ENCODE measurements at places on chromosomes 3 and 15.

- DNase-seq, result no peak
Observed at GRCh38 chr3:45566951-45567411, 27.6 kb upstream of the LIMD1 start.

DNA sequence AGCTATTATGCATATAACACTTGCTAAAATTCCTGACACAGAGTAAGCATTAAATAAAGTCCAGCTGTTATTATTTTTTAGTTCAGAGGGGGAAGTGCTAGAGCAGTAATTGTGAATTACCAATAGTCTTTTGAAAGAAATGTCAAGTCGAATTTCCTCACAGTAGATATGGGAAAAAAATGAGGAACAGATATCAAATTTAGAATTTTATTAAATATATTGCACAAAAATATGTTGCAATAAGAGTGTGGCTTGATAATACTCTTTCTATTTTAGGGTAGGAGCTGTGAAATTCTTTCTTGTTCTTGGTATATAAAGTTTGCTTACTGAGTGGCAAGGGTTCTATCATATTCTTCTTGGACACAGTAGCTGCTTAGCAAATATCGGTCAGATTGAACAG lies 181.3 kb downstream of the NFKBIZ start:
- no peak for DNase-seq

GRCh38 chr3:71693641-71694040 lies 31.6 kb downstream of the EIF4E3 start:
- DNase-seq, result no peak

DNA sequence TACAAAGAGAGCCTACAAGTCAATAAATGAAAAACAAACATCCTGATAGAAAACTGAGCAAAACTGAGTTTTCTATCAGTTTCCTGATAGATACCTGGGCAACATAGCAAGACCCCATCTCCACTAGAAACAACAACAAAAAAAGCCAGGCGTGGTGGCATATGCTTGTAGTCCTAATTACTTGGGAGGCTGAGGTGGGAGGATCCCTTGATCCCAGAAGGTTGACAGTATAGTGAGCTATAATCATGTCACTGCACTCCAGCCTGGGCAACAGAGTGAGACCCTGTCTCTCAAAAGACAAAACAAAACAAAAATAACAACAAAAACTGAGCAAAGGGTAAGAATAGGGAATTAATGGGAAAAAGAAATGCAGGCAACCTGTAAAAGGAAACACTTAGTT lies 23.9 kb upstream of the UBE2E1 start:
- DNase-seq, result no peak

- no peak for DNase-seq
Observed at GRCh38 chr3:69999140-70000027, at the start of gene SAMMSON. Gene SAMMSON (plus strand): TSS chr3:69999733.

DNA sequence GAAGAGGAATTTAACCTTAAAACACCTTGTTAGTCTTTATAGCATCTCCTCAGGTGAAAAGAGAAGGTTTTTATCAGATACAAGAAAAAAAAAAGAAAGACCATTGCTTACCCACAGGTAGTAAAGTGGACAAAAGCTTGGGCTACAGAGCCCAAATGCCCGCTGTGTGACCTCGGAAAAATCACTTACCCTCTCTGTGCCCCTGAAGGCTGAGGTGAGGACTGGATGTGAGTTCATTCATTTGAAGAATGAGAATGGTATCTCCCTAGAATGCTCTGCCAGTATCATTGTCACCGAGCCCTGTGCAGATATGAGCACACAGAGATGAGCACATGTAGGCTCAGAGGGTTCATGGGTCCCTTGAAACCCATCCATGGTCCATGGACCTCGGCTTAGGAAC lies 17.6 kb upstream of the FAM240A start:
- no peak for DNase-seq

DNA sequence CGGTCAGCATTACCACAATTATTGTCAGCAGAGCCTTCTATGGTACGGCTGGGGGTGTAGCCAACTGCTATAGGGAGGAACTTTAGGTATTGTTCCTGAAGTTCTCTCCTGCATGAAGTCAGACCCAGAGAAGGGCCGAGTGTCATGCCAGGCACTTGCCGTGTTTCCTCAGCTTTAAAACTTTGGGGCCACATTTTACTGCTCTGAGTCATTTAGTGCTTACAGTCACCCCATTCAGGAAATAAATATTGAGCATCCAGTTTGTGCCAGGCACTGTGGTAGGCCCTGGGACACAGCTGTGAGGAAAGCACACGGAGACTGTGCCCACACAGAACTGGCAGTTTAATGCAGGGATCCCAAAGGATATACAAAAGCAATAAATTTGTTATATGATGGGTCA lies 54.5 kb upstream of the APEH start:
- no peak for DNase-seq

GRCh38 chr3:11495948-11496557 lies 147.7 kb downstream of the VGLL4 start:
- DNase-seq, result no peak

- no peak for DNase-seq
Observed at GRCh38 chr3:102161384-102162006, 273.3 kb upstream of the ZPLD1 start.

GRCh38 chr3:100106094-100106493 lies 8.2 kb downstream of the FILIP1L start:
- DNase-seq, result no peak

DNA sequence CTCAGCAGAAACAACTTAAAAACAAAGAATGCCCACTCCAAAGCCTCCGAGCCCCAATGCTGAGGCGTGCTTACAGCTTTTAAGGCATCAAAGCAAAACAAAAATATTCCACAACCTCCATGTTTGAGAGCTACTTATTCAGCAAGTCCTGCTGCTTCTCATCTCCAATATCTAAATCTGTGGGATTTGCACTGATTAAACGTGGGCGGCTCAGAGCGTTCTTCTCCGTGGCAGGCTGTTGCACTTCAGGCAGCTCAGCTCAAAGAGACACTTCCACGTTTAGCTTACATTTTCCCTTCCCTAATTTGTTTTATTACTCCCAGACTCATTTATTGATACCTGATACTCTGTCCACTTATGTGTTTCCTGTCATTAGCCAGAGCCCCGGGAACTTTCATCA lies 282.6 kb upstream of the MCTP2 start:
- DNase-seq, result no peak

- DNase-seq, result no peak
Observed at GRCh38 chr3:117486719-117487716, 777.4 kb downstream of the TUSC7 start.

All from muscle of arm (tissue), 14 donors.